ENCODE measurements at places on chromosomes 1 and 21. TPM values are rescaled to one million over a fixed set of nuclear protein-coding genes. Genes with fewer than 3 reads are reported as not detected.

DNA sequence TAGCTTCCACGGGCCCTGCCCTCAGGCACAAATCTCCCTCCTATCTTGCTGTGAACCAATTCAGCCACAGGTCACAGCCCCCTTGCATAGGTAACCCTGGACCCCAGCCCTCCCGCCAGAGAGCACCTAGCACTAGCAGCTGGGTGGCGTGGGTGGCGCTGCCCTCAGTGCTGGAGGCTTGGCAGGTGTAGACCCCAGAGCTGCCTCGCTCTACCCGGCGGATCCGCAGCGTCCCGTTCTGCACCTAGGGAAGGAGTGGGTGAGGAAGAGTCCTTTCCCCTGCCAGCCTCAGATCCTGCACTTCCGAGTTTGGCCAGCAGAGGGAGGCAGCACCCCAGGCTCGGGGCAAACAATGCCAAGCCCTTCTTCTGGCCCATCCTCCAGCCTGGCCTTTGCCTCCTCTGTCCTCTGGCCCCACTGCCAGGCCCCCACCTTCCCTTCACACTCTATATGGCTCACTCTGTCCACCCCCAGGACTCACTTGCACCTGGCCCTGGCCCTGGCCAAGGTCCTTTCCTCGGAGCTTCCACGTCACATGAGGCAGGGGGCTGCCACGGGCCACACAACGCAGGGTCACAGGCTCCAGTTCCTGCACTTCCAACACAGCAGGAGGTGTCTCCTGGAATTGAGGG, 9.0 kb downstream of the IGSF9 start:
- H3K36me3 ChIP-seq: no peaks in the 10 kb centered on the region
- H3K4me1 ChIP-seq: peaks cover 4% of the 10 kb centered on the region
- no peak overlapping the region for H3K4me3 ChIP-seq

- H3K36me3 ChIP-seq: peaks cover 8% of the 10 kb centered on the region
- peak overlapping the region; percentile 77 for H3K4me3 ChIP-seq
- peak overlapping the region; percentile 85 for H3K27ac ChIP-seq
- peaks cover 4% of the 10 kb centered on the region for H3K27me3 ChIP-seq
Observed at GRCh38 chr1:54413295-54413694, 7.1 kb upstream of the SSBP3 start.

DNA sequence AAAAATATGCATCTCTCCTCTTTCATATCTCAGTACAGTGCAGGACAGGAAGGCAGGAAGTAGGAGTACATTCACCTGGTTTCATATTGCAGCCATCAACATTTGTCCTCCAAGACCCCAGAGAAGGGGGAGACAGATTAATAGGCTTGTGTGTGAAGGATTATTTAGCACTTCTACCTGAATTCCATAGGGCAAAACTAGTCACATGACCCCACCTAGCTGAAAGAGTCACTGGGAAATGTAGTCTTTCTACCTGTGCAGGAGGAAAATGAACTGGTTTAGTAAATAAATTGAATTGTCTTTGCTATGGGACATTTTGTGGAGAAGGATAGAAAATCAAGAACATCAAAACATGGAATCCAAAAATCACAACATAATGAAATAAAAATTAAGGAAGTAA, 13.9 kb upstream of the TRIM33 start:
- H3K27ac ChIP-seq: no peak overlapping the region
- no peaks in the 10 kb centered on the region for H3K36me3 ChIP-seq
- no peak overlapping the region for H3K4me3 ChIP-seq
- H3K4me1 ChIP-seq: peaks cover 3% of the 10 kb centered on the region
- H3K27me3 ChIP-seq: peaks cover 6% of the 10 kb centered on the region

GRCh38 chr1:152189657-152190442, 30.8 kb upstream of the RPTN start:
- DNase-seq: peak; percentile 67
- H3K4me1 ChIP-seq: peaks cover 11% of the 10 kb centered on the region
- peaks cover 3% of the 10 kb centered on the region for H3K27me3 ChIP-seq
- H3K27ac ChIP-seq: no peak overlapping the region
- H3K4me3 ChIP-seq: peak overlapping the region; percentile 81

- H3K4me1 ChIP-seq: peaks cover 25% of the 10 kb centered on the region
- DNase-seq: no peak
- no peak overlapping the region for H3K27ac ChIP-seq
- H3K36me3 ChIP-seq: peaks cover 11% of the 10 kb centered on the region
- no peak overlapping the region for H3K4me3 ChIP-seq
Observed at GRCh38 chr1:121522061-121522759, 337.4 kb downstream of the SRGAP2C start.

- H3K36me3 ChIP-seq: no peaks in the 10 kb centered on the region
- peaks cover 9% of the 10 kb centered on the region for H3K27me3 ChIP-seq
- no peak overlapping the region for H3K27ac ChIP-seq
- H3K4me3 ChIP-seq: no peak overlapping the region
- DNase-seq: no peak
Observed at GRCh38 chr1:174051956-174052355, 29.8 kb upstream of the RC3H1 start.

GRCh38 chr1:92493139-92493538, 6.4 kb upstream of the GFI1 start:
- no peak overlapping the region for H3K27ac ChIP-seq
- no peaks in the 10 kb centered on the region for H3K27me3 ChIP-seq
- H3K4me3 ChIP-seq: no peak overlapping the region
- no peak for DNase-seq
- peaks cover 14% of the 10 kb centered on the region for H3K36me3 ChIP-seq

- no peaks in the 10 kb centered on the region for H3K4me1 ChIP-seq
- no peak overlapping the region for H3K4me3 ChIP-seq
- no peak overlapping the region for H3K27ac ChIP-seq
- no peaks in the 10 kb centered on the region for H3K27me3 ChIP-seq
- peaks cover 8% of the 10 kb centered on the region for H3K36me3 ChIP-seq
Observed at GRCh38 chr21:42855937-42856335, 23.4 kb downstream of the WDR4 start.

- no peak for DNase-seq
- no peaks in the 10 kb centered on the region for H3K4me1 ChIP-seq
- H3K27ac ChIP-seq: no peak overlapping the region
- no peaks in the 10 kb centered on the region for H3K36me3 ChIP-seq
- H3K4me3 ChIP-seq: no peak overlapping the region
Observed at GRCh38 chr1:172494166-172494565, 38.8 kb upstream of the SUCO start.

DNA sequence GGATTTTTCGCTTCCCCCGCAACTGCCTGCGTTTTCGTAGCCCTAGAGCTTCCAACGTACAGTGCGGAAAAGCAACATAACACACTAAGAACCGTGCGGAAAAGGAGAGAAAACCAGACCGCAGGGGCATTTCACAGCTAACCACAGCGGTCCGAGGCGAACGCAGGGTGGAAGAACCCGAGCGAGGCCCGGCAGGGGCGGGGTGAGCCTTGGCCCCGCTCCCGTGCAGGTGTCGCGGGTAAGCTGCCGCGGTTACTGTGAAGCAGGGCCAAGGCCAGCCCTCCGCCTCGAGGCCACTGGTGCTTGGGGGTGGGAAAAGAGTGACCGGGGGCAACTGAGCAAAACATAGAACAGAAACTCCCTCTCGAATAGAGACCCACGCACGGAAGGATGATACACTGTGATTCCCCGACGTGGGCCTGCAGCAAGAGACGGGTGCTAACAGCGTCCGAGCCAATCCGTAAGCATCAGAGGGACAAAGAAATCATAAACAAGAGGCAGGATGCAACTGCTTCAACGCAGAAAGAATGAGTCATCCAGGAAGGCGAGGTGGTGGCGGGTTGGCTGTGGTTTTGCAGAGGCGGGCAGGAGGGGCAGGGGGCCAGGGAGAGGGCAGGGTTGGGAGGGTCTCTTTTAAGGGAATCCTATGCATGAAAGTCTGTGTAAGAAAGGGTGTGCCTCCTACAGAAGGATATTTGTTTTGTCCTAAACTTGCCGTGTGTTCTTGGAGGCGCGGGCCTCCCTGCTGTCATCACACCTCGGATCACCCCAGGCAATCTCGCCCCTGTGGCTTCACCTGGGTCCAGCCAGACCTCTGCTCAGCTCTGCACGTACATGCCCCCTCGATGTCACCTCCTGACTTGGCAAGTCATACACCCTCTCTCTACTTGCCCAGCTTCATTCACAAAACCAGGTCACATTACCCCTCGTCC, 7.3 kb downstream of the GNG4 start:
- peak; percentile 69 for DNase-seq
- H3K27ac ChIP-seq: peak overlapping the region; percentile 87
- H3K4me3 ChIP-seq: peak overlapping the region; percentile 71
- peaks cover 18% of the 10 kb centered on the region for H3K4me1 ChIP-seq

- H3K27me3 ChIP-seq: peaks cover 7% of the 10 kb centered on the region
- H3K4me1 ChIP-seq: no peaks in the 10 kb centered on the region
- peaks cover 1% of the 10 kb centered on the region for H3K36me3 ChIP-seq
- no peak for DNase-seq
- no peak overlapping the region for H3K27ac ChIP-seq
Observed at GRCh38 chr1:224583774-224584173, 32.3 kb upstream of the CNIH3 start.

Gene ATAD3C
- 1.0 TPM for total RNA-seq

Gene TIAM1
- 23.7 TPM for total RNA-seq

Gene OR2T33
- total RNA-seq: not detected

Gene NME7
- total RNA-seq: 24.7 TPM

Data from activated naive CD8-positive, alpha-beta T cell treated with anti-CD3 and anti-CD28 coated beads, Interleukin-2, amount 10 ng/mL, durations not matched to agents 7 days and 5 days (primary cell).